ENCODE measurements at places on chromosomes 11 and 22. TPM values are rescaled to one million over a fixed set of nuclear protein-coding genes. Genes with fewer than 3 reads are reported as not detected.

RAB3IL1 gene
- 2.3 TPM for total RNA-seq

SCGB1D2 gene
- not detected for total RNA-seq

TTC36 gene
- total RNA-seq = not detected

TRPT1 gene
- 65.7 TPM for total RNA-seq

HBE1 gene
- not detected for total RNA-seq

DEPDC7 gene
- 8.9 TPM for total RNA-seq

SCARF2 gene
- 25.9 TPM for total RNA-seq

IGF2 gene
- 17.6 TPM for total RNA-seq

SCGB2A2 gene
- not detected for total RNA-seq

OR8G5 gene
- not detected for total RNA-seq

TAGLN gene
- 823 TPM for total RNA-seq

MAJIN gene
- total RNA-seq = not detected

KRTAP5-1 gene
- not detected for total RNA-seq

PRDM10 gene
- total RNA-seq = 5.8 TPM

ATP5MG gene
- total RNA-seq = 56.5 TPM

UBE2L3 gene
- total RNA-seq = 70.3 TPM

BRSK2 gene
- not detected for total RNA-seq
